ENCODE measurements at places on chromosomes 5 and 9. TPM values are rescaled to one million over a fixed set of nuclear protein-coding genes. Genes with fewer than 3 reads are reported as not detected.

GADD45G gene
- total RNA-seq: 47.6 TPM

GABBR2 gene
- 0.38 TPM for total RNA-seq

TPRN gene
- 27.9 TPM for total RNA-seq

GRCh38 chr9:121259498-121259897 lies 8.5 kb upstream of the GSN start:
- no peak for DNase-seq

DNA sequence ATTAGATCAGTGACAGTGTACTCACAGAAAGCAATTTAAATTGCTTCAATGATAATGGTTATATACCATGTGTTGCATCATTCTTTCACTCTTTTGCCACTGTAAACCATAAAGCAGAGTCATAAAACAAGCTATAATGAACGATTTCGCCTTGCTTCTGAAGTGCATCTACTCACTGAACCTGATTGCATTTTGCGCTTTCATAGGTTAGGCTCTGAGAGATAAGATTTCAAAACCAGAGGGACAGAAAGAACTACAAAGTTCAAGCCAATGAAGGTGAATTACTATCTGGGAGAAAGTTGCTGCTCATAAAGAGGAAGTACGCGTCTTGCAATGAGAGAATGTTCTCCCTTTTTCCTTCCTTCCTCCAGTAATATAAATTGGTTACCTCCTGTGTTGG lies 412.7 kb downstream of the CETN3 start:
- no peak for DNase-seq

- no peak for DNase-seq
Measured at GRCh38 chr9:72474676-72475075, 46.7 kb upstream of the TMC1 start.

CAMK2A gene
- total RNA-seq: 17.0 TPM

GRCh38 chr5:57186194-57186593 lies 12.3 kb downstream of the GPBP1 start:
- no peak for DNase-seq

C5orf58 gene
- not detected for total RNA-seq

DNA sequence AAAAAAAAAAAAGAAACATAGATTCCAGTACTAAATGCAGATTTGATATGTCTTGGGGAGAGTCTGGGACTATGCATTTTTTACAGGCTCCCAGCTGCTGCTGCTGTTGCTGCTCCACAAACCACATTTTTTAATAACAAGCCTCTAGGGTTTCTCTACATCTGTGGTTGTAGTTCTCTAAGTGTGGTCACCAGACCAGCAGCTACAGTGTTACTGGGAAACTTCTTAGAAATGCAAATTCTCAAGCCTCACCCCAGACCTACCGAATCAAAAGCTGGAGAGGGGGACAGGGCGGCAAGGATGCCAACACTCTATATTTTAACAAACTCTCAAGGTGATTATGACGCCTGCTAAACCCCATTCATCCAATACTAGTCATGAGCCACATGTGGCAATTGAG lies 293.4 kb upstream of the PTGER4 start:
- DNase-seq: no peak

GRCh38 chr9:126743041-126743440 lies 61.8 kb upstream of the ZBTB43 start:
- DNase-seq: no peak

GRCh38 chr5:126852091-126852571 lies 75.2 kb downstream of the LMNB1 start:
- no peak for DNase-seq

DNA sequence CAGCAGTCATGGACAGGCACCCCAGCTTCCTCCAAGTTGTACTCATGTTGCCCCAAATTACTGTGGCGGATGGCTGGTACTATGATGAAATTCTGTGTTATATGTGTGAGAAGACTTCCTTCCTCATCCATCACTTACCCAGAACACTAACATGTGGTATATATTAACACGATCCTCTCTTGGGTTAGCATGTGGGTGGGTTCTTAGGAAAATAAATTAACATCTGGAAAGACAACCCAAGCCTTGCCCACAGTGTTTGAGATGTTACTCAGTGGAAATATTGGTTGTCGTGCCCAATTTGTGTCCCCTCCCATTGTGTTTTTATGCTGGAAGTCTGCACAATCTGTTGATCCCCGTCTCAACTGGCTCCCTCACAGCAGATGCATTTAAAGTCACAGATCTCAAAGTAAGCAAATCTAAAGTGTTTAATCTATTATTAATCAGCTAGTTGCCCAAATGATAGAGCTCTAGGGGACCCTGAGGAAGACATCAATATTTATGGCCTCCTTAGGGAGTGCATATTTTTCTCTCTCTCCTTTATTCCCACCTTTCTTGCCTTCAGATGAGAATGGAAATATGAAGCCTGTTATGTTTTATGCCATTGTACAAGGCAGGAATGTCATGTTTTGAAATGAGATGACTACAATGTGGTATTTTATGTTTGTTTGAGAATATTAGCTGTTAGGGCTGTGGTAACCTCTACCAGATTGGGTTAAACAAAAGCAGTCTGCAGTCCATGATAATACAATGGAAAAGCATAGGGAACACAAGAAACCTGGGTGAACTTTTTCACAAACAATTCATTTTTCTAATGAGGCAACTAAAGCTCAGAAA lies 93.9 kb downstream of the GRIA1 start:
- no peak for DNase-seq

DNA sequence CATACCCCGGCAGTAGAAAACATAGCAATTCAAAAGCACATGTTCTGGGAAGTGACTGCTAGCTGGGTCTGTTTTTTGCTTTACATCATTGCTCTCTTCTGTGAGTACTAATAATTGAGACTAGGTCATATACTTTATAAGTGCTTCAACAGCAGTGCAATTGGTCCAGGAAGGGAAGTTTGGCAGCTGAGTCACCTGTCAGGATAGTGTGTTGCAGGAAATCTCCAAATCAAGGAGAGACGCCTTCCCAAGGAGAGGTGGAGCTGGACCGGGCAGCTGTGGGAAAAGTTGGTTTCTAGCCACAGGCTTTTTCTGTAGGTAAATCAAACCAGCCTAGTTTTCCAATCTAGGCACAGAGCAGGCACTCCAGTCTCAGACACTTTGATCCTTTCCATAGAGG lies 330.1 kb downstream of the ENC1 start:
- no peak for DNase-seq

GRCh38 chr9:101591787-101592446 lies 2.9 kb downstream of the PPP3R2 start:
- DNase-seq: no peak

OGN gene
- 9.3 TPM for total RNA-seq

GRCh38 chr9:7961076-7961475 lies 161.5 kb upstream of the DMAC1 start:
- no peak for DNase-seq

DNA sequence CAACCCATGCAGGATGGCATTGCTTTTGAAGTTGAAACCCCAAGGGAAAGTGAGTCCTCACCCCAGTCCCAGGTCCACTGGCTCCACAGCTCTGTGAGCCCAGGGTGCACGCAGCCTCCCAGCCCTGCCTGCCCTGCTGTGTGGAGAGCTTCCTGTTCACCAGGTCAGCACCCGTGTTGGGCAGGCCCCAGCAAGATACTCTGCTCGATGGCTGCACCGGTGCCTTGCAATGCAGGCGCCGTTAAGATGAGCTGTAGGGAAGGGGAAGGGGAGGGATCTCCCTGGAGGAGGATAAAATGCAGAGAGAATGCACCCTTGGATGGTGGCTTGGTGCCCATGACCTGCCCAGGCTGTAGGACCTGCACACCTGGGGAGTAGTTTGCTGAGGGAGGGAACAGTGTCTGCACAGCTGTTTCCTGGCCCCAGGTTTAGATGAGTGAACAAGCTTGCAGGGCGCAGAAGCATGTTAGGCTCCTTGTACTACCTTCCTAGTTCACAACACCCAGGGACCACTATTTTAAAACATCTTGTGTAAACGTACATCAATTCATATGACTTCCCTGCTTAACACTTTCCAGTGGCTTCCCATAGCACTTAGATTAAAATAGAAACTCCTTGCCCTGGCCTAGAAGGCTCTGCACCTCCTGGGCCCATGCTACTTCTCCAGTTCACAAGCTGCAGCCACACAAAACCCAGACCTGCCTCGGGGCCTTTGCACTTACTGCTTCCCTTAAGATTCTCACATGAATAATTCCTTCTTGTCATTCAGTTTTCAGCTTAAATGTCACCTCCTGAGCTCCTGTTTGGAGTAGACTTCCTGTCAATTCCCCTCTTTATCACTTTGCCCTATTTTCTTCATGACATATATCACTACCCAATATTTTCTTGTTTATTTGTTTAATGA lies 19.6 kb downstream of the FAT2 start:
- no peak for DNase-seq

ABCA1 gene
- total RNA-seq: 12.6 TPM

GRCh38 chr9:83978992-83979811 lies 813 bp downstream of the HNRNPK start:
- peak; percentile 94 for DNase-seq

GRCh38 chr9:74236857-74237256 lies 260.3 kb upstream of the RORB start:
- no peak for DNase-seq

- no peak for DNase-seq
Measured at GRCh38 chr5:1383344-1383743, 38.4 kb upstream of the CLPTM1L start.

DNA sequence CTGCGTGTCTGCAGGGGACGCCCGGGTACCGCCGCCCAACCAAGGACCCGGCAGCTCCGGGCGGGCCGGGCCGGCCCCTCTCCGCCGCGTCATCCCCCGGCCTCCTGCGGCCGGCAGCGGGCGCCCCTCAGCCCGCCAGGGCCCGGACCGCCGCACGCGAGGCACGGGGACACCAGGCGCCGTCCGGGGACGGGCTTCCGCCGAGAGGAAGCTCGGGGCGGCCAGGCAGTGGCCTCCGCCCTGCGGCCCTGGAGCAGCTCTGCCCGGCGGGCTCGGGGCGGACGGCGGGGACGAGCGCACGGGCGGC lies 373 bp downstream of the FBXW5 start:
- no peak for DNase-seq

- no peak for DNase-seq
Measured at GRCh38 chr5:35436400-35437057, 181.1 kb upstream of the SPEF2 start.

GRCh38 chr5:95759634-95760033 lies 28.5 kb downstream of the RHOBTB3 start:
- DNase-seq: no peak

DNA sequence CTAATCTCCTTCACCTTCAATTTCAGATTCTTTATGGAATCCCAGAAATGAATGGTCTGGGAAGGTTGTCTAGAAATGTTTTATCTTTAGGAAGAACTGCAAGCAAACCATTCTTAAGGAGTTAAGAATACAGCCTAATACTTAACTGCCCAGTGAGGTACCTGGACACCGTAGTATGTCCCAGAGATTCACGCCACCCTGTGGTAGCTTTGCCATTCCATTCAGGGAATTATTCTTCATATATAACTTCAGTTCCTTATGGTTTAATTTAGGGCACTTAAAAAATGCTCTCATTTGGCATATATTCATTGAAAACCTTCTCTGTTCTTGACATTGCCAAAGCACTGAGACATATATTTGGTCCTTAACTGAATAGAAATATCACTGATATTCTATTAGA lies 49.7 kb downstream of the ACTBL2 start:
- no peak for DNase-seq

GRCh38 chr9:72444435-72444834 lies 77.0 kb upstream of the TMC1 start:
- no peak for DNase-seq

BAAT gene
- not detected for total RNA-seq

DNA sequence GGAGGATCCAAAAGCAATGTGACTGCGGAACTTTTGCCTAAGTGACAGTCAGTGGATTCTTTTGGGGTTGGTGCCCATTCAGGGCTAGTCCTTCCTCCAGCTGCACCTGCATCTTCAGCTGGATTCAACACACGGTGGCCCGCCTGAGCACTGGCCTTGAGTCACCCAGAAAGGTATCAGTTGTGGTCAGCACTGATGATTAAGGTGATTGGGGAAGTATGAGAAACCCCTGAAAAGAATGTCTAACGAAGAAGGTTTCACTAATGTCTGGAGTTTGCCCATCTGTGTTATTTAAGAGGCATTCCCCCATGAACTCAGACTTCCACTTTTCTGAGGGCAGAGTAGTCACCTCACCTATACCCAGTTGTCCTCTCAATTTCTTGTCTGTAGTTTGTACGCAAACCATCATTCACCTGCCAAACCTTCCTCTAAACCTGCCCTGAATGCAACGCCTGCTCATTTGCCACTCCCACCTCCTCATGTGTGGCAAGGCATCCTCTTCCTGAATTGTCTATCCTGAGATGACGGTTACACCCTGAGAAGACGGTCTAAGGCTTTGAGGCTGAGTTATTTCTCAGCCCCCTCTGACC lies 27.2 kb downstream of the CSF2 start:
- DNase-seq: no peak

DNA sequence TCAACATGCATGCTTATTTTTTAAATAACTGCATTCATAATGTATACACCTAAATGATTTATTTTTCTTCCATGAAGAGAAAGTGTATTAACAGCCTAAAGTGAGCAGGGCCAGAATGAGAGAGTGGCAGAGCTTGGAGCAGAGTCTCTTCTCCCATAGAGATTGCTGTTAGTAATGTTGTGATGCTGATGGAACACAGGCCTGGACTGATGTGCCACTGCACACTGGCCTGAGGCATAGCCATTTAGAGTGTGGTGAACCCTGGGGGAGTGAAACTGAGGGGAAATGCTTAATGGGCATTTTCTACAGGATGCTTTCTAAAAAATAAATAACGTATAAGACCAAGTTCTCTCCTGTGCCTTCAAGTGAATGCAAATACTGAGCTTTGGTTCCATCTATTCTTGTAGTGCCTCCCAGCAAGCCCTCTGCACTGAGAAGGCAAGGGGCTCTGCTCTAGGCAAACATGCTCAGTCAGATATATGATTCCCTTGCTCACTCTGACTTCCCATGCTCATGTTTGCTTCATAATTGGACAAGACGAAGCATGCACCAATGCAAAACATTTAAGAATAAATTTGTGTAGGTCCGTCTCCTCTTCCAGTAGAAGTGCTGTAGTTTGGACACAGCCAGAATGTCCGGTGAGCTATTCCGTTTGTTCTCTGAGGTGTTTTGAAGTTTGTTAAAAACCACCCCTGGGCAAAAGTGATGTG lies 185.7 kb downstream of the PBX3 start:
- no peak for DNase-seq

- no peak for DNase-seq
Measured at GRCh38 chr9:101737165-101737704, 1.2 kb downstream of the GRIN3A start.

PCDHA1 gene
- total RNA-seq: not detected

CTNND2 gene
- total RNA-seq: 1.7 TPM

CCNO gene
- not detected for total RNA-seq

DNA sequence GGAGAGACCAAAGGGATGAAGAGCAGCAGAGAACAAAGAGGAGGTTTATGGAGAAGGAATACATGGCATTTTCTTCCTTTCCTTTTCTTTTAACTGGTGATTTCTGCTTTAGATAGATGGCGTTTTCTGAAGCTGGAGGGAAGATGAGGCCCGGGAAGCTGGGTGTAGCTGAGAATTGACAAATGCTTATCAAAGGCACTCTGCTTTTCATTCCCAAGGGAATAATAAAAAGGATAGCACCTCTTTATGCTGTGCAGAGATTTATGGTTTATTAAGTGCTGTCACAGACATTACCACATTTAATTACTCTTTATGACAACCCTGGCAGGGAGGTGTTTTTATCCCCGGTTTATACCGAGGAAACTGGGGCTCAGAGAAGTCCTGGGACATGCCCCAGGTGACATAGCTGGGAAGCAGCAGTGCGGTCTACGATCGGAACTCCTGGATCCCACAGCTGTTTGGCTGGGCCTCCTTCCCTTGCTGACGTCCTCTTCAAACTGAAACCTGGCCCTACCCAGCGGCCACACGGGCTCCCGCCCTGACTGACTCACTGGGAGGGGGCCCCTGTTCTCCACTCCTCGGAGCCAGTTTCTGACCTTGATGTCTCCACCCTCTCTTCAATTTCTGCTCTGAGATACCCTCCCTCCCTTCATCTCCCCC lies 8.2 kb upstream of the EPB41L4B start:
- DNase-seq: no peak

All from Right ventricle myocardium inferior (tissue), 1 donor.